Activated CD4-positive, CD25-positive, alpha-beta regulatory T cell treated with anti-CD3 and anti-CD28 coated beads, Interleukin-2, amount 50 U/mL, for 16 hours (primary cell): ENCODE measurements at places on chromosomes 16 and 17.

GRCh38 chr17:59914274-59914854, 21.4 kb downstream of the RPS6KB1 start:
- no peak for DNase-seq

- no peak for DNase-seq
These were observed 17.8 kb upstream of the TNS4 start for GRCh38 chr17:40519089-40519775.

DNA sequence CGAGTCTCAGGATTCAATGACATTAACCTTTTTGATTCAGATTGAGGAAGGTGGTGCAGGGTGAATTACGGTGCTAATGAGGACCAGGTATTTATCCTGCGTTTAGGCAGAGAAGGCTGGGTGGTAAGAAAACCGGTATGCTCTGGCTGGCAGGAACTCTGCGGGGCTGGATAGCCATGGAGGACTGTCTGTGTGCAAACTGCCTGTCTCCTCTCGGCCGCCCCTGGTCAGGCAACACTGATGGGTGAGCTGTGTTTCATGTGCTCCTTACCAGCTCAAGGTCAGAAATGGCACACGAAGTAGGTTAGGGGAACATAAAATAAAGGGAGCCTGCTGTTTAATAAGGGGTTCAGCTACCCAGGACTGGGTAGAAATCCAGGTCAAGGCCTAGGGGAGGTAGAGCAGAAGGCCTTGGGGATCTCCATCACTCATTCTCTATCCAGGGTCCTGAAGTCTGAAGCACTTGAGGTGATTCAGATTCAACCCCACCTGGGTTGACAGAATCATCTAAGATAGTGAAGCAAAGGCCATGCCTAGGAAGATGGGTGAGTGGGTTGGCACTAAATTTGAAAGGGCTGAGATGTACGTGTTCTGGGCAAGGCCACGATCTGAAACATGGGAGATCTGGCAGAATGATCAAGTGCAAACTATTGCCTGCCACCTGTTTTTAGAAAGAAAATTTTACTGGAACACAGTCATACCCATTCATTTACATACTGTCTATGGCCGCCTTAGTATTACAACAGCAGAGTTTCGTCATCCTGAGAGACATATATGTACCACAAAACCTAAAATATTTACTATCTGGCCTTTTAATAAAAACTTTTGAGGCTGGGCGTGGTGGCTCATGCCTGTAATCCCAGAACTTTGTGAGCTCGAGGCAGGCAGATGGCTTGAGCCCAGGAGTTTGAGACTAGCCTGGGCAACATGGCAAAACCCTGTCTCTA, 292.5 kb downstream of the XYLT1 start:
- no peak for DNase-seq

DNA sequence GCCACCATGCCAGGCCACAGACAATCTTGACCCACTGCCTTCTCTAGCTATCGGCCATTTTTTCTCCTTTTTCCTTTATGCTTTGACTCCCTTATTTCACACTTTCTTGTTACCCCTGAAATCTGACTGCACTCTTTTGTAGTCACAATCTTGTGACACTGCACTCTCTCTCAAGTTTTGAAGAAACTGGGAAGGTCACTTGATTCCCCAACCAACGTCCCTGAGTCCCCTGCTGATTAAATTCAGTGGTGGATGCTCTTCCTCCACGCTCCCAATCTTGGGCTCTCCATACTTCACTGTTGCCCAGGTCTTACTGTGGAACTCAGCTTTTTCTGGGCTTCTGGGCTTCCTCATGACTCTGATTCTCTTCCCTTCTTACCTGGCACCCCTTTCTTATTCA, 33.9 kb downstream of the PECAM1 start:
- DNase-seq: no peak

DNA sequence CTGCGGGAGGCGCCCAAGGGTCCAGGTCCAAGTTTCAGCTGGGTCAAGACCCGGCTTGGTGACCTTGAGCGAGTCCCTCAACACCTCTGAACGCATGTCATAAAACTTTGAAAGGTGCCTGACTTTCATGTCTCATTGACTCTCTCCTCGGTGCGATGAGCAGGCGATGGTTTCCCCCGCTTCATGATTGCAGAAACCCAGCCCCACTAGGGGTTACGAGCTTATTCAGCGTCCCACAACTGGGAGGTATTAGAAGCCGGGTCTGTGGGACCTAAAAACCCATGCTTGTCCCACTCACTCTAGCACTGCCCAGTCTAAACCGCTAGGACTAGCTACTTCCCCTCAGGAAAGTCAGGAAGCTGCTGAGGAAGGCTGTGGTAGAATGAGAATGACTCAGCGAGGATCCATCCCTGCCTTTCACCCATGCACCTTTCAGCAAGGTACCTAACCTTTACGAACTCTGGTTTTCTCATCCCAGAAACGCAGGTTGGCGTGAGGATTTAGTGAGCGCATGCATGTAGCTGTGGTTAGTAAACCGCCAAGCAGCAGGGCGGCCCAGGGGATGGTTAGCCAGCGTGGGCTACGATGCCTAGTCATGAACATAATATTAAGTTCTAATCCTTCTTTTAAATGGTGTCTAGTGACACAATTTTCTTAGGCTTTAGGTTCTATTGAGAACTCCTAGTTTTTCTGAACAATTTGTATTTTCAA, 26.2 kb upstream of the RFFL start:
- no peak for DNase-seq

GRCh38 chr17:8359769-8360168, 16.7 kb downstream of the KRABD2 start:
- DNase-seq: no peak

GRCh38 chr16:30438835-30439234, 6.8 kb downstream of the SEPHS2 start:
- no peak for DNase-seq

GRCh38 chr16:14458576-14458975, 171.5 kb downstream of the PARN start:
- no peak for DNase-seq

DNA sequence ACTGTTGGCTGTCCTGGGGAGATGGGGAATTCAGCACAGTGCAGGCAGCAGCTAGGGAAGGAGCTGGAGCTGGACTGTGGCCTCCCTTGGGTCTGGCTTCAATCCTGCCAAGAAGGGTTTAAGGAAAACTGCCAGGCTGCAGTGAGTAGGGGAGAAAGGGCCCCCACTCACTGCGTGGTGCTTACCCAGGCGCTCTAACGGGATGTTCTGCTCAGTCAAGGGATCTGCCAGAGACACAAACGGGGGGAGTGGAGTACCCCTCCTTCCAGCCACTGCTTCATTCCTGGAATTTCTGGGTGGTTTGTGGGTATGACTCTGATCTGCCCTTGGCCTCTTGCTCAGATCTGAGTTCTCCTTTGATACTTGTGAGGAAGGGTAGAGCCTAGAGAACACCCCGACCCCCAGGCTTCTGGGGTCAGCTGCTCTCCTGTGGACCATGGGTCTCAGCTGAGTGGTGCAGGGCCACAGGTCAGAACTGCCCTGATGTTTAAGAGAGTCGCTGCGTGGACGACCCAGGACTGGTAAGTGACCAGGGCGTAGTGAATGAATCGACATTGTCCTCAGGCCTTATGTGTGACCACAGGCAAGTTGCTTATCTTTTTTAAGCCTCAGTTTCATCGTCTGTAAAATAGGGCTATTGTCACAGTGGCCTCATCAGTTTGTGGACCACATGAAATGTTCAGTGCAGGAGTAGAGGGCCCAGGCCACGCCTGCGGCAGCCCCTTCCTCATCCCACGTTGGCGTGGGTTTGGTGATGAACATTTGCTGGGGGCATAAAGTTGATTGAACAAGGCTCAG, 9.6 kb downstream of the CRISPLD2 start:
- DNase-seq: no peak

DNA sequence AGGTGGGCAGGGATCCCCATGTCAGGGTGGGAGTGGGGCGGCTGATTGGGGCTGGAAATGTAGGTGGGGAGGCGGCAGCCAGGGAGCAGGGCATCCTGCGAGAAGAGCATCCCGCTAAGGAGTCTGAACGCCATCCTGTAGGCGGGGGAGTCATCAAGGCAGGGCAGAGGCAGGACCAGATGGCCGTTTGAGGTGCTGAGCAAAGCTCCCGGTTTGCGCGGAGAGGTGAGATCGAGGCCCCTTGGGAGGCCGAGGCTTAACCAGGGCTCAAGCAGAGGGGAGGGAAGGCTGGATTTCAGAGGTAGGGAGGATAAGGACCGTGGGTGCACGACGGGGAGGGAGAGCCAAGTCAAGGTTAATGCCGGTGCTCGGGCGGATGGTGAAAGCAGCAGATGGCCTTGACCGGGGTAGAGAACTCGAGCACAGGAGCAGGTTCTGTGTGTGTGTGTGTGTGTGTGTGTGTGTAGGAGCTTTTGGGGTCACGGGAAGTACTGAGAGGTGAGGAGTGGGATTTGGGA, 472 bp upstream of the NME2 start:
- DNase-seq: no peak

GRCh38 chr16:69306031-69306430, 5.1 kb upstream of the VPS4A start:
- no peak for DNase-seq
